ENCODE measurements at places on chromosomes 6 and 20.

DNA sequence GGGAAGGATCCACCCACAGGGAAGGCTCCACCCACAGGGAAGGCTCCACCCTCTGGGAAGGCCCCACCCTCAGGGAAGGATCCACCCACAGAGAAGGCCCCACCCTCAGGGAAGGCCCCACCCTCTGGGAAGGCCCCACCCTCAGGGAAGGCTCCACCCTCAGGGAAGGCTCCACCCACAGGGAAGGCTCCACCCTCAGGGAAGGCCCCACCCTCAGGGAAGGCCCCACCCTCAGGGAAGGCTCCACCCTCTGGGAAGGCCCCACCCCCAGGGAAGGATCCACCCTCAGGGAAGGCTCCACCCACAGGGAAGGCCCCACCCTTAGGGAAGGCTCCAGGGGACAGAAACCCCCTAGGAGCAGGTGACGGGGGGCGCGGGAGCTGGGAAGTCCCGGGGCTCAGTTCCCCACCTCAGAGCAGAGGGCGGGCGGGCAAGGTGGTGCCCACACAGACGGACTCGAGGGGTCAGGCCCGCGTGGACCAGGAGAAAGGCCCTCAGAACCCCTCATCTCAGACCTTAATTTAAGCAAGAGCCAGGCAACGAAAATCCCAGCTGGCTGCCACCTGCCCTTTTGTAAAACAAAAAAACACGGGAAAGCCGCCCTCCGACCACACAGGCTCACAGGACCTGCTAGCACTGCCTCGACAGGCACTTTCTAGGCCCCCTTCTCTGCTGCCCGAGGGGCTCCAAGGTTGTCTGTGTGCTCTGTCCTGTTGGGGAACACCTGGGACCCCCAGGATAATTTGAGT, 39.7 kb downstream of the KCNQ2 start:
- no peak for DNase-seq

GRCh38 chr6:108656836-108657235, 96.1 kb downstream of the FOXO3 start:
- DNase-seq, result no peak

- no peak for DNase-seq
These were observed 55.7 kb upstream of the PREP start for GRCh38 chr6:105458551-105458950.

- no peak for DNase-seq
These were observed 108.1 kb downstream of the RNF144B start for GRCh38 chr6:18495236-18495635.

DNA sequence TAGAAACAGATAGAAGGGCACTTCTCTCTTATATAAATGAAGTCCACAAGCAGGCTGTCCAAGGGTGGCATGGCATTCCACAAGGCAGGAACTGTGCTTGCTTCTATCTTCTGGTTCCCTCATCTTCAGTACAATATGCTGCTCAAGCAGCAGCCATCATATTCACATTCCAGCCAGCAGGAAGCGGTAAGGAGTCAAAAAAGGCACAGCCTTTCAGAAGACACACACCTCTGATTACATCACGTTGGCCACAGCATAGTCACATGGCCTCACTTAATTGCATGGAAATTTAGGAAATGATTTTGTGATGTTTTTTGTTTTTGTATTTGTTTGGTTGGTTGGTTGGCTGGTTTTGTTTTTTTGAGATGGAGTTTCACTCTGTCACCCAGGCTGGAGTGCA, 19.0 kb downstream of the REM1 start:
- no peak for DNase-seq

DNA sequence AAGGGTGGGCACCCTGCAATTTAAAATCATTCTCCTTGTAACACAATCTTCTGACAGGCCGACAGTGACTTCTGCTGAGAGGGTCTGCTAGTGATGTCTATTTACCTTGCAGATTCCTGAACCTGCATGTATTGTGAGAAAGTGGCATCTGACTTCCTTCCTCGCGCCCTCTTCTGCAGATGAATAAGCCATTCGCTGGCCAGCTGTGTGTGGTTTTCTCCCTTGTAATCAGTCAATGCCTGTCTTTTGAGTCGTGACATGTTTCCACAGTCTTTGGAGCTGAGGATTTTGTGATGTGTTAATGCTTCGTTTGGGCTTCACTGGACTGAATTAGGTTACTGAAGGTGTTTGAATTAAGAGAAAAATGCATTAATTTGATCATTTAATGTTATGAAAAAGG, 125.3 kb downstream of the GRM1 start:
- no peak for DNase-seq

- no peak for DNase-seq
These were observed 2.0 kb downstream of the SEMG2 start for GRCh38 chr20:45223136-45223535.

- no peak for DNase-seq
These were observed 124.9 kb downstream of the NKAIN2 start for GRCh38 chr6:123928529-123928928.

DNA sequence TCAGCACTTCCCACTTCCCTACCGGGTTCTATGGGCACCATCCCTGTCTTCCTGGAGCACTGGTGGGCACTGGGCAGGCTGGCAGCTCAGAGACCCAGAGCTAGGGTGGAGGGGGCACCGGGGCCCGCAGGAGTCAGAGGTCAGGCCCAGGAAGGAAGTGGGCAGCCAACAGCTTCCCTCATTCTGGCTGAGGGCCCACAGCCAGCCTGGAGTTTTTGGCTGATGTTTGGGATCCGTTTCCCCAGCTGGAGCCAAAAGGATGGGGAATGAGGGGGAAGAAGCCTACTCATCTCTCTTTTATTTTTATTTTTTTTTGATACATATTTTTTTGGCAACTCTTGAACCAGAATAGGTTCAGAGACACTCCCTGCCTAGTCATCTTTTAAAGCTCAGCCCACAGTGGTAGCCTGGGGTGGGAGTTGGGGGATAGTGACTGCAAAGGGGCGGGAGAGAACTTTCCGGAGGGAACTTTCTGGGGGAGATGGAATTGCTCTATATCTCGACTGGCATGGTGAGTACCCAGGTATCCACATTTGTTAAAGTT, 54.2 kb upstream of the MLN start:
- no peak for DNase-seq

GRCh38 chr6:143516690-143517446, 5.3 kb upstream of the FUCA2 start:
- DNase-seq, result no peak

DNA sequence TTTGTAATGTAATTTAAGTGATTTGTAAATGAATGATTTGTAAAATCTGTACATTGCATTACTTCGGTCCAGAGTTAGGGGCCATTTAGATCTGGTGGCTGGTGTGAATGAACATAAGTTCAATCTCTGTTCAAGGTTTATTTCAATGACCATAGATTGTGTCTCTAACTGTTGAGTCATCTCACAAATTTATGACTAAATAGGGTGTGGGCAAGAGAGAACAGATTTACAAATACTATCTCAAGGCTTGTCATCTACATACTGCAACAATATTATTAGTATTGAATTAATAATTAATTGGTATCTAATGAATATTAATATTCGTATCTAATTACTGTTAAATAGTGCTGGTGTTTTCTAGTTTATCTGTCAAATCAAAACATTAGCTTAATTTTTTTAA, 115.3 kb upstream of the EDN1 start:
- no peak for DNase-seq

DNA sequence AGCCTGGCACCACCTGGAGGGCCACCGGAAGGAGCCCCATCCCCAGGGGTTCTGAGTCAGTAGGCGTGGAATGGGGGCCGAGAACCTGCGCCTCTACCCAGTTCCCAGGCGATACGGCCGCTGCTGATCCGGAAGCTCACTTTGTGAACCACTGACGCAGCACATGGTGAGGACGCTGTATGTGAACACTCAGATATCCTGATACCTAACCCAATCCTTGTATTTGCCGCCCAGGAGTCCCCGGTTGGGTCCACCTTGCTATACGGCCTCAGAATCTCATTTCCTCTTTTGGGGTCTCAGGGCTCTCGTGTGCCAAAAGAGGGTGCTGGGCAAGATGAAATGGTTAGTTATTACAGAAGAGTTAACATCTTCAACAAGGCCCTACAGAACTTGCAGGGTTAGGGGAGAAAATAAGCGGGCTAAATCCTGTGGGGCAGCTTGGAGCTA, 604 bp upstream of the RAB5IF start:
- no peak for DNase-seq

DNA sequence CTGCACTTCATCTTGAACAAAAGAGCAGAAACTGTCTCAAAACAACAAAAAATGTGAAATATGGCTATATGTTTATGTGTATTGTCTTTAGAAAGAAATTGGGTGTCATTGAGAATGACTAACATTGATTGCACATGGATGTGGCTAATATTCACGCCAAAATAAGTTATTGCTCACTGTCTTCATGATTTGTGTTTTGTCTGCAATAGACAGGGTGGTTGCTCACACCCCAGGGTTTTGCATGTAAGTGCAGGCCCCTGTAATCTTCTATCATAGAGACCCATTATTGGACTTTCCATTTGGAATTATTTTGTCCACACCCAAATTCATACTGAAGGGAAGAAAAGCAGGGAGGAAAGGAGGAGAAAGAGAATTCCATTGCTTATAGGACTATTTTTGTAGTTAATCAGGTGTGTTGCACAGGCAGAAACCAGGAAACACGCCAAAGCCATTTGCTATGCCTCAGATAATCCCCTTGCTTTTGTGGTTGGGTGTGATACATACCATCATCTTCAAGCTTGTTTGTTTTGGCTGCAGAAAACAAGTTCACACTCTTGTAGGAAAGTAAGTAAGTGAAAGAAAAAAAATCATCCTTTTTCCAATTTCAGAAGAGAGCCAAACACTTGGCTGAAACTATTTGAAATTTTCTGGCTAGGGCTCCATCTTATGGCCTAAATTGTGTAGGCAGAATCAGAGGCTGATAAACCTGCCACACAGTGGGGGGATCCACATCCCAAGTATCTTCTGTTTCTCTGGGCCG, 214.1 kb downstream of the COL12A1 start:
- no peak for DNase-seq

DNA sequence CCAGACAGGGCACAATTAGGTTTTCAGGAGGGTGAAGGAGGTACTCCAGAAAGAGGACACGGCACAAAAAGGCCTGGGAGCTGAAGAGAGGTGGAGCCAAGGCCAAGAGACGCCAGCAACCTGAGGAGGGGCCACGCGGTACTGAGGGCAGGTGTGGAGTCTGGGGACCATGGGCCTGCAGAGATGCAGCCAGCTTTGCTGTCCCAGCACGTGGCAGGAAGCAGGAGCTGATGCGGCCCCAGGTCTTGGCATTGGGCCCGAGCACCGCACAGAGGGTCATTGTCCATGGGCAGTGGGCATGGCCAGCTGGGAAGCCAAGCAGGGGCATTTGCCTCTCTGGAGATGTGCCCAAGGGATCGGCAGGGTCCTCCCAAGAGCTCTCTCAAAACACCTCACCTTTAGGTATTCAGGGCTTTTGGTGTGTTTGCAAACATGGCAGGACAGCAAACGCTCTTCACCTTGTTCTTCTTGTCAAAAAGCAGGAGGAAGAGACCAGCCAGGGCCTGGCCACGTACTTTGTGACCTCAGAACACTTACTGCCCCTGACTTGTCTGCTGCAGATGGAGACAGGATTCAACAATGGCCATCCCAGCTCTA, 1.4 kb upstream of the BPIFB1 start:
- no peak for DNase-seq

- no peak for DNase-seq
These were observed 328.6 kb upstream of the JARID2 start for GRCh38 chr6:14917109-14917910.

DNA sequence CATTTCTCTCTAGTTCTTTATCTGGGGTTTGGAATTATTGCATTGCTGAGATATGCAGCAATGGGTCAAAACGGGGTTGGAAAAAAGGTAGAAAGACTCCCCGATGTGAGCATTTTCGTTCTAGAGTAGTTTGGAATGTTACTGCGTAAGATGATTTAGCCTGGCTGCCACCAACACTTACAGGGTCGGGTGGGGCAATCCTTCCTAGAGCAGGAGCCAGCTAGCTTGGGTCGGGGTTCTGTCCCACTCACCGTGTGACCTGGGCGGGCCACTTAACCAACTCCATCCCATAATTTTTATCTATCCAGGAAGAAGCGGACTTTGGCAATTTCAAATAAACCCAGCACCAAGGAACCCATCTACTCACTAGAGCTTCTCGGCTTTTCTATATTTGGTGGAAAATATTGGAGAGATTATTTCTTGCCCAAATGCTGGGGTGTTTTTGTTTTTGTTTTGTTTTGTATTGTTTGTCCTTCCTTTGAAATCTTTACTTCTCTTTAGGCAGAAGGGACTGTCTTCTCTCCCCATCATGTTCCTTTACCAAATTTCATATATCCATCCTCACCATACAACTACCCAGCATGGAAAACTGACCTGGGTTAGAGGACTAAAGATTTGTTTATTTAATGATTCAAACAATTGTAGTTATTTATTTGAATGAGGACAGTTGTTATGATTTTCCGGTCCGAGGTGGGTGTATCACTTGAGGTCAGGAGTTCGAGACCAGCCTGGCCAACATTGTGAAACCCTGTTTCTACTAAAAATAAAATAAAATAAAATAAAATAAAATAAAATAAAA, 72.4 kb downstream of the GPX5 start:
- DNase-seq, result peak; percentile 22

GRCh38 chr6:33785778-33786177, 3.2 kb downstream of the LEMD2 start:
- no peak for DNase-seq

- peak; percentile 89 for DNase-seq
These were observed 2.1 kb upstream of the NRN1 start for GRCh38 chr6:6008648-6009421.

DNA sequence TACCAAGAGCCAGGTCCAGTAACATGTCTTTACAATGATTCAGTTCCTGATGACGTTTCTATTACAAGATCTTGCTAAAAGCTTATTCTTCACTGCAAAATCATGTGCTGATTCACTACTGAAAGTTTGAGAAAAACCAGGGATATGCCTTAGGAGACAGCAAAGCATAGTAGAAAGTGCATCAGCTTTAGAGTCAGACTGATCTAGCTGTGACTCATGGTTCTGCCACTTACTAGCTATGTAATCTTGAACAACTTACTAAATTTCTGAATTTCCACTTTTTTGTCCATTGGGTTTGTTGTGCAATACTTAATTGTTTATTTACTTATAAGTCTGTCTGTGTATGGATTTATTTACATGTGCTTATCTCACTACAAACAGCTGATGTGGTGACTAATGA, 198.5 kb upstream of the RSPO3 start:
- DNase-seq, result peak; percentile 66

- no peak for DNase-seq
These were observed 435.7 kb upstream of the FKBP1C start for GRCh38 chr6:62775427-62776022.

DNA sequence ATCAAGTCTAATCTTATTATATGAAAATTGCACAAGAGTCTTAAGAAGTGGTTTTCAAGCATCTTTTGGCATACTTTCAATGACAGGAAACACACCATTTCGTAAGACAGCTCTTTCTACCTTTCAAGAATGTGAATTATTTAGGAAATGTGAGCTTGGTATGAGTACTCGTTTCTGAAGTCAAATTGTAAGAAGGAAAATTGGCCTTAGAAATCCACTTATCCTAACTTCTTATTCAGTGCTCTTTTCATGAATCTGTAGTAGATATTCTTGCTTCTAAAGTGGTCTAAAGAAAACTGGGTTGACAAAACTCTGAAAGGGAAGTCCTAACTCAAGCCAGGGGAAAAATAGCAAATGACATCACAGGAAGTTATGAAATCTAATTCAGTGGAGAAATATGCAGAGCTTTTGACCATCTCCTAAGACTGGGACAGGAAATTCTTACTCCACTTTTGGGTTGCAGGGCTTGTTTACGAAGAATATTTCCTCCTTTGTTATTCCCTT, 38.5 kb upstream of the OGFRL1 start:
- DNase-seq, result peak; percentile 34
